ENCODE measurements at places on chromosomes 4 and X.

GRCh38 chrX:41734530-41734929 is 10.5 kb downstream of the GPR82 start:
- no peak for DNase-seq

DNA sequence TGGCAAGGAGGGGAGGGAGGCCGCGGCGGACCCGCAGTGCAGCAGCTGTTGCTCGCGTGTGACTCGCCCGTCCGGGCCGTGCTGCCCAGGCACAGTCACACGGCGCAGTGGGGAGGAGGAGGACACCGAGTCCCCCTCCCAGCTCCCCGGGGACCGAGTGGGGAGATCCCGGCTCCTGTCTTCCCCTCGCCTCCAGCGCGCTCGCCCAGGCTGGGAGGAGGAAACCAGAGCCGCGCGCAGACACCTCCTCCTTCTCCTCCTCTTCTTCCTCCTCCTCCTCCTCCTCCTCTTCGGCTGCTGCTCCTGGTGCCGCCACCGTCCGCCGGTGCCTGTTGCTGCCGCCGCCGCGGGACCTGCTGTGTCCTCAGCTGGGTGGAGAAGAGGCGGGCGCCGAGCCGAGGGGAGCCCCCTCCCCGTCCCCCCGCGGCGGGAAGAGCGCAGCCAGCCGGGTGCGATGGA is at the start of gene TBC1D1:
Gene TBC1D1 (plus strand): TSS at position 284 of the 459 bp plus-strand sequence. CDS start 11,012 bp downstream, outside the sequence.
- DNase-seq = no peak

GRCh38 chrX:14501327-14501726 is 28.0 kb upstream of the GLRA2 start:
- no peak for DNase-seq

GRCh38 chrX:147476008-147476407 is 435.7 kb upstream of the FMR1 start:
- no peak for DNase-seq

DNA sequence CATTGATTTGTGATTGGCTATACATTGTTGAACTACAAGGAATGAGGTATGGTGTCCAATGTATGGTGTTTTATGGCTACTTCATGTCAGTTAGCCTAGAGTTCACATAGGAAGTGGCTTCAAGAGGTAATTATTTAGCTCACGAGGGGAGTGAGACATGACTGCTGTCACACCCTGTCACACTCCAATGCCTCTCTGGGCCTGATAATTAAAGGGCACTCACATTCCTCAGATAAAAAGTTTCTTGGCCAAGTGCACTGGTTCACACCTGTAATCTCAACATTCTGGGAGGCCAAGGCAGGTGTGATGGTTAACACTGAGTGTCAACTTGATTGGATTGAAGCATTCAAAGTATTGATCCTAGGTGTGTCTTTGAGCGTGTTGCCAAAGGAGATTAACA is 65.0 kb upstream of the DDX60 start:
- DNase-seq = no peak
